ENCODE measurements at places on chromosomes 1 and 21.

GRCh38 chr1:44714532-44714931 lies 16.4 kb downstream of the RNU5D-1 start:
- DNase-seq = no peak

DNA sequence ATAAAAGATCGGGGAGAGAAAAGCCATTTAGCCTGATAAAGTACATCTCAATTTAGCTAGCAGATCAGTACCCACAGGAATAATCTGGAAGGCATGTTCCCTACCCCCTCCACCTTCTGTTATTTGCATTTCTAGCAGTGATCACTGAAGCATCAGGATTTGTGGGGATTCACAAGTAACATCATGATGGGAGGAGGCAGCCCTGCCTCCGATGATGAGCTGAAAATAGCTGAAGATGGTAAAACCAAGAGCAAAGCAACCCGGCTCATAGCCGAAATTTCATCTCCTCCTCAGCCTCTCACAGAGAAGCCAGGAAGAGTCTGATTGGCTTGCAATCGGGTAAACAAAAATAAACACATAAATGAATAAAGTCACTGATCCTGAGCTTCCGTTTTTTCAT lies 2.4 kb downstream of the CCSAP start:
- DNase-seq = no peak

GRCh38 chr21:44529011-44529421 lies 11.0 kb downstream of the KRTAP10-1 start:
- no peak for DNase-seq

DNA sequence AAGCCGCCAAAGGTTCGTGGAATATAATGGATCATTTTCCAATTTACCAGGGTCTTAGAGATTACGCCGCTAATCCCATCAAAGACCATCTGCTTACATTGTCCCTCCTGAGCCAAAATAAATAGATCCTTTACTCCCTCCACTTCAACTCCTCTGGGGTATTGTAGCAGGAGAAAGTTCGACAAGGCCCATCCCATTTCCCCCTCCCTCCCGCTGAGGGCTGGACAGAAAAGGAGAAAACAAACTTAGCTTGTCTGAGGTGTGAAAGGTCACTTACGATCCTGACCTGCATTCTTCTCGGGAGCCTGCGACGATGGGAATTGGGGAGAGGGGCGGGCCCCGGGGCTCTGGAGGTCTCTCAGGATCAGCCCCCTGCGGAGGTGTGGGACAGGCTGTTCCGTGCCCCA lies 60.8 kb downstream of the MEF2D start:
- no peak for DNase-seq

DNA sequence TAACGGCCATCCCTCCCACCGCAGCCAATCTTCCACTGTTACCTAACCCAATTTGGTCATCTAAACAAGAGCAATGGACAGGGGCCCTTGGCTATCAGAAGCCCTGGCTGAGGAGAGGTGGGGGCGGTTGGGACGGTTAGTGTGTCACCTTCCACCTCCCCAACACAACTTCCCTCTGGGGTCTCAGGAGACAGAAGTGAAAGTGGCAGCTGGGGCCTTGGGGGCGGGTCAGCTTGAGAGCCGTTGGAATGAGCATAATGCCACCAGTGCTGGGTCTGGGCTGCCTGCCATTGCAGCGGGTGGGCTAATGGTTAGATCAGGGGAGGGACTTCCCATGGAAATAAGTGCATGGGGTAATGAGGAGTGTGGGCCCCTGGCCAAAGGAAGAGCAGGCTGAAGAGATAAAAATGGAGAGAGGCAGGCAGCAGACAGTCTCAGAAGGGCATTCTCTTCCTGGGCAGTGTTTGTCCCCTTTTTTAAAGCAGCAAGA lies 7.9 kb downstream of the MEF2D start:
- DNase-seq = peak; percentile 99

DNA sequence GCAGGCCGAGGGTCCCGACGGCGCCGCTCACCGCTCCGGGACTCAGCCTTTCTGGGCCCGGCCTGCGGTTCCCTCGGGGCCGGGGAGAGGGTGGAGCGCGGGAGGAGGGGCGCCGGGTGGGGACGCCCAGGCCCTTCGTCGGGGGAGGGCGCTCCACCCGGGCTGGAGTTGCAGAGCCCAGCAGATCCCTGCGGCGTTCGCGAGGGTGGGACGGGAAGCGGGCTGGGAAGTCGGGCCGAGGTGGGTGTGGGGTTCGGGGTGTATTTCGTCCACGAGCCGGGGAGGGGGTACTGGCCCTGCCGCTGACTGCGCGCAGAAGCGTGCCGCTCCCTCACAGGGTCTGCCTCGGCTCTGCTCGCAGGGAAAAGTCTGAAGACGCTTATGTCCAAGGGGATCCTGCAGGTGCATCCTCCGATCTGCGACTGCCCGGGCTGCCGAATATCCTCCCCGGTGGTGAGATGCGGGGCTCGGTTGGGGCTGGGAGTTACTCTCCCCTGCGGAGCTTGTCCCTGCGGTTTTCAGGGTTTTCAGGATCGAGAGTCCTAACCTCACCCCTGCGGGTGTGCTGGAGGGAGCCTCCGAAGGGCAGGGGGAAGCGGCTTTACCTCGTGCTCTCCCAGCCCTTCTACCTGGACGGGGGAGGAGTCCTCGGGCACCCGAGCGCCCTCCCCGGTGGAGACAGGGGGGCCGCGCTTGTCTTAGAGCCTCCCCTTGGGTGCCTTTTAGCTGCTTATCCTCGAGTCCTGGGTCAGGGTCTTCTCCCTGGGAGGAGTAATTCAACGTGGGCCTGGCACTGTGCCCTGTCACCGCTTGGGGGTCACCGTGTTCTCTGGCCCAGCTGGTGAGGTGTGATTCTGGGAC lies 2.1 kb downstream of the SAMD11 start:
- DNase-seq = no peak

DNA sequence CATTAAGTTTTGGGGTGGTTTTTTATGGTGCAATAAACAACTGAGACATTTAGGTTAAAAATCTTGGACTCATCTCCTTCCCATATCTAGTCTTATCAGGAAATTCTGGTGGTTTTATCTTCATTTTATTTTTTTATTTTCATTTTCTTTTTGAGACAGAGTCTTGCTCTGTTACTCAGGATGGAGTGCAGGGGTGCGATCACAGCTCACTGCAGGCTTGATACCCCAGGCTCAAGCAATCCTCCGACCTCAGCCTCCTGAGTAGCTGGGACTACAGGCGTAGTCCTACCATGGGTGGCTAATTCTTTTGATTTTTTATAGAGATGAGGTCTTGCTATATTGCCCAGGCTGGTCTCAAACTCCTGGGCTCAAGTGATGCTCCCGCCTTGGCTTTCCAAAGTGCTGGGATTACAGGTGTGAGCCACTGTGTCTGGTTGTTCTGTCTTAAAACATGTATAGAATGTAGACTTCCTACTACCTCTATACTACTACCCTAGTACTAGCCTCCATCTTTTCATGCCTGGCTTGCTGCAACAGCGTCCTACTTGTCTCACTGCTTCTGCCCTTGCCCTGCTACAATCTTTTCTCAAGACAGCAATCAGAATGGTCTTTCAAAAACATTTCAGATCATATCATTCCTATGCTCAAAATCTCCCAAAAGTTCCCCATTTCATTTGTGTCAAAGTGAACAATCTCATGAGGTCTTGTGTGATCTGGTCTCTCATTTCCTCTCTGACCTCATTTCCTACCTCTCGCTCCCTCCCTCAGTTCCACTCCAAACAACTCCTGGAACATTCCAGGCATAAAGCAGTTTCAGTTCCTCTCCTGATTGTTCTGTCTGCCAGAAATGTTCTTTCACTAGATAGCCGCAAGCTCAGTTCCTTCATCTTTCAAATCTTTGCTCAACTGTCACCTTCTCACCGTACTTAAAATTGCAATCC lies 5.9 kb upstream of the FCGR2A start:
- DNase-seq = peak; percentile 93

DNA sequence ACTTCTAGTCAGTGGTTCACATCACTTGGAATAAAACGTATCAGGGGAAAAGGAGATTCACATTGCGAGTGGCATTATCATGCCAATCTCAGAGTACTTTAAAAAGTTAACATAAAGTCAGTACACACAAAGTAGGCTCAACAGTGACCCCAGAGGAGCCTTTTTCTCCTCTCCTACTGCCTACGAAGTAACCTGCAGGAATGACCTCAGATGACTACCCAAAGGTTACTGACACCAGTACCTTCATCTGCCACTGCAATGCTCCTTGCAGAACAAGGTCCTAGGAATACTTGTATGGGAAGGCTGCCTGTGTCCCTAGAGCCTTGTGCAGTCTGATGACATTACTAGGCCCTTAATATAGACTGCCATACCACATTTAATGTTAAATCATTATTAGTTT lies 389.8 kb upstream of the LYPLAL1 start:
- no peak for DNase-seq

Data from MV-4-11 (cell line).